ENCODE measurements at places on chromosomes 1 and 21.

DNA sequence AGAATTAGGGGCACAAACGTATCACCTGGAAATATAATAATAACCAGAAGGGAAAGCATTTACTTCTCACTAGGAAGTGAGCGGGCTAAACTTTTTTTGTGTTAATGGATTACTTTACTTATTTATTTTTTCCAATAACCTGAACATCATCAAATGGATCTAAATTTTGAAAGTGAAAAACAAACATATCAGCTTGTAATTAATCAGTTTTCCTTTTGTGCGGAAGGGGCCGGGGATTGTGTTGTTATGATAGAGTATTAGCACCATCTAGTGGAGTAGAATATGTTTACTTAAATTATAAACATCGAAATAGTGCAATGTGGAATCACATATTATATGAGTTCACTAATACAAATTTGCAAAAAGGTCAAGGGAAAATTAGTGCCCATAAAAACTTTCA, 9.0 kb downstream of the CFH start:
- peak; percentile 9 for DNase-seq

- no peak for DNase-seq
These were observed 170.8 kb downstream of the ADSS2 start for GRCh38 chr1:244280859-244281258.

- no peak for DNase-seq
These were observed 1.5 kb upstream of the MCOLN3 start for GRCh38 chr1:85049735-85050166.

DNA sequence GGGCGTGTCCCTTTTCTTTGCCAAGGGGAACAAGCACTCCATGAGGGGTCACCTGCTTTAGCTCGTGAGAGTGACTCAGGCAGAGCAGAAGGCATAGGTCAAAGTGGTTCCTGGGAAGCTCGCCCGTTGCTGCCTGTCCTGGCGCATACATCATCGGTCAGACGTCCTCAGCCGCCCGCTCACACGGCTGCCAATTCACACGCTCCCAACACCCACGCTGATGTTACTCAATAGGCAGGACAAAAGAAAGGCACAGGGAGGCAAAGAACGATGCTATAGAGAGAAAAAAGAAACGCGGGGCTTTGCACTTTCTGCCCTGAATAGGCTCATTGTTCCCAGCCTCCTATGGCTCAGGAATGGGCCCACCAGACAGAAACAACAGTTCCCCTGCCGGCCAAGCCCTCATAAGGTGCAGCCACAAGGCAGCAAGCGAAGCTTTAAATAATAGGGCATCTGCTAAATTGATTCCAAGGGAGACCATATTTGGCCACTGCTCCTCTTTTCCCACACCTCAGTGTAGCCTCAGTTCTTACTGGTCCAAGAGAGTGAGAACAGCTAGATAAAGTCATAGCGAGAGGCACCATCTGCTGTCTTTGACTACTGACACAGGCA, 38.7 kb downstream of the VTCN1 start:
- no peak for DNase-seq

DNA sequence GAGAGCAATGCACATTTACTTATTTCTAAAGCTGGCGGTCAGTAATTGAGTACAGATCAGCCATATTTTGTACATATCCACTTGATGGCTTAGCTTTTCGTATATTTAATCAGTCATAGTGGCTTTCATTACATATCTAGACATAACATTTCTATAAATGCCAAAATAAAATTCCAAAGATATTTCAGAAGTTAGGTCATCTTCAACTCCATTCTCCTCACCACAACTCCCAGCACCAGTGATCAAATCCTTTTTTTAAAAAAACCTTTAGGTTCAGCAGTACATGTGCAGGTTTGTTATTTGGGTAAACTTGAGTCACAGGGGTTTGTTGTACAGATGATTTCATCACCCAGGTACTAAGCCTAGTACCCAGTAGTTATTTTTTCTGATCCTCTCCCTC, 53.9 kb upstream of the GNG4 start:
- DNase-seq, result no peak

DNA sequence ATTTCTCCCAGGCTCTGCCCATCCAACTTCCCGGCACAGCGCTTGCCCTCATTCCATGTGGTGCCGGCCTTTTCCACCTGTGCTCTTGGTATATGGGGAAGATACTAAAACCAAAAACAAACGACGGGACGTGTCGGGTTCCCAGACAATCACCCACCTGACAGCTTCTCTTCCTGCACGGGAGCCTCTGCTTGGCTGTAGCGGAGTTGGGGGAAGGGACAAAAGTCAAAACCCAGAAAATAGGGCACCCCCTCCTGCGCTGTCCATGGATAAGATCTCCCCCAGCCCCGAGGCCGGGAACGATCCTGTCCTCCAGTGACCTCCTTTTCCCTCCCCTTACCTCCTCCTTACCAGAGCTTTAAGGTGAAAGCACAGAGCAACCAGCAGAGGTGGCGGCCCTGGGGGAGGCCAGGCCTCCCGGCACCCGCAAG, 640 bp downstream of the JTB start:
- no peak for DNase-seq

Measured in NCI-H1417 treated with DMSO at 0.1 percent for 48 hours (cell line).